ENCODE measurements at places on chromosomes 11 and 22.

DNA sequence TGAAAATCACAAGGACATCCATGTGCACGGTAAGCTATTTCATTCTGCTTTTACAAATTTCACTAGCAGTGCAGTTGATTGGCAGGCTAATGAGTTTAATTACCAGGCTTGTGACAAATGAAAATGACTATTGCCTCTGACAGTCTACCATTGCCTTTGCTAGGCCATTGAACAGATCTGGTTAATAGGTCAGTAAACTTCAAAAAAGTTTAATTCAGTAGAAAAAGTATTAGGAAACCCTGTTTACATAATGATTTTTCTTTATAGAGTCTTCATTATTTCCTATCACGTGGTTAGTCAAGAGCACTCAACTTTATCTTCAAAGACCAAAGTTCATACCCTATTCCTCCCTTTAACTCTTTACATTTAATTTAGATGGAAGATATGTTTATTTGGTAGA, 77.0 kb downstream of the PRMT3 start:
- DNase-seq: no peak

DNA sequence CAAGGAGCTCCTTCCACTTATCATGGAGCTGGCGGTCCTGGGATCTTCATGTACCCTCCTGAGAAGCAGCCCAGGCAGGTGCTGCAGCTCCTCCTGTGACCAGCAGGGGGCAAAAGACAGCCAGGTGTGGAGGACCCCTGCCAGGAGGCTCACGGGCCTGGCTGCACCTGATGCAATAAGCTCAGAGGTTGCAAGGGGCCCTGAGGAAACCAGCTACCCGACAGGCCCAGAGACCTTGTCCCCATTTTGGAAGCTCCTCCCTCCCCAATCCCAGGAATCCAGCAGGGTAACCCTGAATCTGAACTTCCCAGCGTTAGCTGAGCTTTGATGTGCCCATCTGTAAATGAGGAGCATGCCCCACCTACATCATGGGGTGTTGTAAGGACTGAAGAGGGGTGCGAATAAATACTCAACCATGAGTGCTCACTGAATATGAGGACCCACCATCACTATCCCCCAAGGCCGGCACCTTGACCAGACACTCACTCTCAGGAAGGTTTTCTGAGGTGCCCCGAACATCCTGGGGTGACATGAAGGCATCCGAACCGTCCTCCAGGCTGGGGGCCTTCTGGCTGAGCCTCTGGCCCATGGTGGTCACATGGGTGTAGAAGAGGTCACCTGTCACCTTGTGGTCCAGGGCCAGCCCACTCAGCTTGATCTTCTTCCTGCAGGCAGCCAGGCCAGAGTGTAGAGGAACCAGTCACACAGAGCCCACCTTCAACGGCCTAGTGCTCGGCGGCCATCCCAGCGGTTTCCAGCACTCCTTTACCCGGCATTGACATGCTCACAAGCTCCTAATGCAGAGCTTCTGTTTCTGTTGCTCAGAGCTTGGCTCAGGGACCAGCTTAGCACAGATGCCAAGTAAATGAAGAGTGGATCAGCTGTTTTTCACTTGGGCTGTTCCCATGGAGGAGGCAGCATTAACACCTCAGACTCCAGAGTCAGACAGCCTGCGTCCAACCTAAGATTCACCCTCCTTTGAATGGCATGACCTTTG, 21.7 kb downstream of the SLC43A1 start:
- no peak for DNase-seq

GRCh38 chr11:27468209-27468994, 4.2 kb downstream of the LGR4 start:
- peak; percentile 38 for DNase-seq

- no peak for DNase-seq
These were observed 376.7 kb upstream of the CCDC179 start for GRCh38 chr11:23236826-23237555.

DNA sequence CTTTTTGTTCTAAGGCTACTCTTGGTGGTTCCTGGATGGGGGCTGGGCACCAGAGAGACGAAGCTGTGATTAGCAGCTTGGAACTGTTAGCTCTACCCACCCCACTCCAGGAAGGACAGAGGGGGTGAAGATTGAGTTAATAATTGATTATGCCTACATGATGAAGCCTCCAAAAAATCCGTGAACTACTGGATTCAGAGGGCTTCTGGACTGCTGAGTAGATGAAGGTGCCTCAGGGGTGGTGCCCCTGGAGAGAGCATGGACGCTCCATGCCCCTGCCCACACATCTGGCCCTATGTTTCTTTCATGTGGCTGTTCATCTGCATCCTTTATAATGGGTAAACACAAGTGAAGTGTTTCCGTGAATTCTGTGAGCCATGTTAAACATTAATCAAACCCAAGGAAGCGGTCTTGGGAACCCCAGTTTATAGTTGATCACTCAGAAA, 47.3 kb upstream of the CYP2D6 start:
- no peak for DNase-seq

GRCh38 chr11:35611741-35612140, 6.5 kb upstream of the FJX1 start:
- no peak for DNase-seq

GRCh38 chr22:36274531-36274930, 21.6 kb downstream of the APOL1 start:
- no peak for DNase-seq

GRCh38 chr22:48152164-48152775, 1389.8 kb downstream of the TBC1D22A start:
- no peak for DNase-seq

DNA sequence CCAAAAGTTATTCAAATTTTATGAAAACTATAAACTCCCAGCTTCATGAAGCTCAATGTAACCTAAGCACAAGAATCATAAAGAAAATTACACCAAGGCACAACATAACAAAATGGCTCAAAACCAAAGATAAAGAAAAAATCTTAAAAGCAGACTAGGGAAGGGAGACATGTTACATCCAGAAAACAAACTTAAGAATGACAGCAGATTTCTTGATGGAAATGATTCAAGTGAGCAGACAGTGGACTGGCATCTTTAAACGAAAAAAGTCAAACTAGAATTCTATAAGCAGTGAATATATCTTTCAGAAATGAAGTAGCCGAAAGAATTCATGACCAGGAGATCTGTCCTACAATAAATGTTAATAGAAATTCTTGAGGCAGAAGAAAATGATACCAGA, 75.6 kb downstream of the SHANK2 start:
- no peak for DNase-seq

GRCh38 chr11:116452461-116452860, 320.3 kb downstream of the BUD13 start:
- no peak for DNase-seq
